Stimulated activated CD8-positive, alpha-beta memory T cell treated with anti-CD3 and anti-CD28 coated beads, Interleukin-4, amount 100 ng/mL, for 48 hours (primary cell): ENCODE measurements at places on chromosomes 3 and 15.

GRCh38 chr3:123447749-123448517, 957 bp downstream of the ADCY5 start:
- peak; percentile 68 for DNase-seq

DNA sequence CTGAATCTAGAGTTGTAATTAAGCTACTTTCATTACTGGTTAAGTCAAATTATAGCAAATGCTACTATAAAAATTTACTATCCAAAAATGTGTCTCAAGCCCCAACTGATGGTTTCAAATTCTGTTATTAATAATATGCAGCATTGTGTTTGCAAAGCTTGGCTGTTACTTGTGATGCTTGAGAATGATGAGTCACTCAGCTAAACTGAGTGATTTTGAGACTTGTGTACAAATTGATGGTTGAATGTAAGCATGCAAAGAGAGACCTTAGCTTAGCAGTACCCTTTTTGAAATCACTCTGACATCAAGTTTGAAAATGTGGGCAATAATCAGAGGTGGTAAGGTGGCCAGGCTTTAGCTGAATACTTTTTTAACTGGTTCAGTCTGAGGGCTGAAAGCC, 27.6 kb downstream of the OPA1 start:
- DNase-seq: no peak

- no peak for DNase-seq
Observed at GRCh38 chr3:175193815-175194518, 334.8 kb downstream of the NAALADL2 start.

- no peak for DNase-seq
Observed at GRCh38 chr3:66259566-66260255, 38.9 kb downstream of the SLC25A26 start.

- no peak for DNase-seq
Observed at GRCh38 chr3:177781686-177782161, 584.4 kb upstream of the TBL1XR1 start.

DNA sequence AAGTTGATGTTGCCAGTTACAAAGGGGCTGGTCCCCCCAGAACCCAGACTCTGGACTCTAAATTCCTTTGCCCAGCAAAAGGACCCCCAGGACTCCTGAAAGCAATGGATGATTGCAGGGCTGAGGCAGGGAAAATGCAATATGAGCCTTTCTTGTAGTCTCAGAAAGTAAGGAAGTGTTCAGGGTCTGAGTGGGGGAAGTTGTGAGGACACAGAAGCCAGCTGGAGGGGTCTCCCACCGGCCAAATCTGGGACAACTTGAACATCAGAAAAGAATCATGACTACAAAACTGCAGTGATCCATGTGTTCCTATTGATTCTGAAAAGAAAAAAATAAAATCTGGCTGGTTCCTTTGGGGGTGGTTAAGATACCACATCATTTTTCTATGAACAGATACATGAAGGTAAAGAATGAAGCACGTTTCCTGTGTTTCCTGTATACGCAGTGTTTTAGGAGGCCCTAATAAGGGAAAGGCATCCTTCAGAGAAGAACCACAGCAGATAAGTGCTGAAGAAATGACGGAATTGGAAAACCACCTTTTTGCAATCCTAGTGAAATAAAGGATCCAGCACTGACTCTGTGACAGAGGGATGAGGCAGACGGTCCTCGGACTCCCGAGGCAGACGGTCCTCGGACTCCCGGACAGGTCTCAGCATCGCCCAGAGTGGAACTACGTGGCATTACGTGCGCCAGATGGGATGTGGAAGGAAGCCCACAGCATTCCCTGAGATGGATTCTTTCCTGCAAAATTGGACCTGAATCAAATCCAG, 22.2 kb upstream of the GRIP2 start:
- no peak for DNase-seq

- DNase-seq: no peak
Observed at GRCh38 chr3:9072667-9073009, 109.4 kb upstream of the RAD18 start.

- no peak for DNase-seq
Observed at GRCh38 chr15:90501898-90502297, 27.8 kb upstream of the CRTC3 start.

DNA sequence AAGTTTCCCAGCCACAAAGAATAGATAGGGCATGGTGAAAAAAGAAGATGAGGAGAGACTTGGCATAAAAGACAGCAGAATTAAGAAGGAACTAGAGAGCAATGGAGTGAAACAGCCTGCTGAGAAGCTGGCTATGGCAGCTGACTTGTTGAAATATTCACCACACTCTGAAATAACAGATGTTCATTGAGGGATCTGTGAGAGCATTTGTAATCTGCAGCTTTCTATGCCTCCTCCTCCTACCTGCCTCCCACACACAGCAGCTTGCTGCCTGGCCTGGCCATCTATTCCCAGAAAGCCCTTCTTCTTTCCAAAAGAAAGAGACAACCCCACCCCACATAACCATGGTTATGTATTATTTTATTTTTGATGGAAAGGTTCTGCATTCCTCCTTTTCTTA, 303.9 kb downstream of the GAP43 start:
- DNase-seq: no peak

- DNase-seq: peak; percentile 35
Observed at GRCh38 chr3:66037330-66037985, 1.3 kb downstream of the MAGI1 start.

GRCh38 chr15:23687143-23687470, at the start of gene NDN:
TSS of gene NDN (minus strand) at chr15:23687305. CDS start at chr15:23687217, 88 bp downstream.
- DNase-seq: peak; percentile 31

DNA sequence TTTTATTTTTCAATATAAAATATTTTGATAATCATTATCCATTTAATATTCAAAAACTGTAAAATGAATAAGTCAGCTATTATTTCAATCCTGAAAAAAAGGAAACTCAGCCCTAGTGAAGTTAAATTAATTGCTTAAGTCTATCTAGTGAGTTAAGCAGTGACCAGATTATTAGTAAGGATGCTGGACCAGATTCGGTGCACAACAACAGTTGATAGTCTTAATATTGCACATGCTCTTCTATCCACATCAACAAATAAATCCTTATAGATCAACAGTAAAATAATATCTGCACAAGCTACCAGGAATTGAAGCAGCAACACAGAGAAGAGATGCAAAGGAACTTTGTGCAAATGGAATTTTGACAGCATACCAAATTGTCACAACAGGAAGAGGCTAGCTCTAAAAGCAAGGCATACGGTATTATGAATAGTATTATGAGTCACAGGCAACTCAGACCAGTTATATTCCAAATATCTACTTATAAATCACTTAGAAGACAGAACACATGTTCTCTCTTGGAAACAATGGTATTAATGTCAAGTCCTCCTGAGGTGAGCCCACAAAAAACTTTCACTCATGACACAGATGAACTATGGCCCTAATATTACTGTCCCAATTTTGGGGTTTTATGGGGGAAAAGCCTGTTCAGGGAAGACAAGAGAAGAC, 24.9 kb downstream of the VPS13C start:
- DNase-seq: no peak

DNA sequence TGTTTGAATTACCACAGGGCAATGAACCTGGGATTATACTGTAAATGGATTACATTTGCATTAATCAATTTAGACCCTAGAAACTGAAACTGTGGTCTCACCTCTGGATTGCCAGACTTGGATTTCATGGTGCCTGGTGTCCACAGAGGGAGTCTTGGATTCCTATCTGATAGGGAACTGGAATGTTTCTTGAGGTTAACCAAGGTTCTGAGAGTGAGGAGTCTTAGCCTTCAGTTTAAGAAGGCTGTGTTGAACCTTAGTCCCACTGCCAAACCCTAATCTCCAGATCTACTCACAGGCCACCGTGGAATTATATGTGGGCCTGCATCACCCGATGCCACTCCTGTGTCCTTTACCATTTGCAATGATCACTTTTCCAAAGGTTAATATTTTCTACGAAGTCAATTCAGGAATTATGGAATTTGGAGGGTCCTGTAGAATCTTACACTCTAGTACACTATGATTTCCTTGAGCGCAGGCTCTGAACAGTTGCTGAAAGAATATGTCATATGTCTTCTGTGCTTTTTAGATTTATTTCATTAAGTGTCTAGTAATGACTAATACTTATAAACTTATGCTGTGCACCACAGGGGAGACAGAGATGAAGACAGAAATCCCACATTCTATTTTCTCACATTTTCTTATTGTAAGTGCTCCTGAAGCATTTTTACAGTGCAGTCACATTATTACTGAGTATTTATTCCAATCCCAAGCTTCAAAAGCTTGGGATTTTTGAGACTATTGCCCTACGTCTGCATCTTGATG, 87.9 kb downstream of the EFL1 start:
- DNase-seq: no peak

DNA sequence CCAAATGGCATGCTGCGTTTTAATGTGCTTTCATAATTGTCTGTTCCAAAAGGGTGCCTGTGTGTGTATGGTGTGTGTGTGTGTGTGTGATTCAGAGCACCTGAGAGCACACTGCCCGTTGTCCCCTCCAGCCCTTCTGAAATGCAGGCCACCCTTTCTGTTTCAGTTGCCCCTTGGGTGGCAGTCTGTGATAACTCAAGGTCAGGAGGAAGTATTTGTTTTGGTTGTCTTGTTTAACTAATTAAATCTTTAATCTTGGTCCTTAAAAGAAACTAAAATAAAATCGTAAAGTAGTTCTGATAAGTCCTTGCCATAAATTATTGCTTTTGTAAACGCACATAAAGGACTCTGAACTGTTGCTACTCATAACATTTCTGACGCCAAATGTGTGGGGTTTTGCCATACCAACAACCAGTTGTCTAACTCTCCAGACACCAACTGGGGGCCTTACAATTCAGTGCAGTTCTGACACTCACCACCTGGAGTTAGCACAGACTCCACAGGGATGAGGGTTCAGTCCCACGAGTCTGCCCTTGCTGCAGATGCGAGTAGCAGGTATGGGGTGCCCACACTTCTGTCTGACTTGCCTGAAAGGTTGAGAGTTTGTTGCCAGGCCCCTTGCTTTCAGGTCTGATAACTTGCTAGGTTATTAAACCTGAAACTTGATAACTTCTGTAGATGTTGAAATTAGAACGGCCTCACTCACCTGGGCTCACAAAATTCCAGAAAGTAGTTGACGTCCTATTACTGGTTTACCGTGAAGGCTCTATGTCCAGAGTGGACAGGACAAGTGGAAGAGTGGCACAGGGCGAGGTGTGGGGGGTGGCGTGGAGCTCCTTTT, 157.3 kb downstream of the IGF1R start:
- DNase-seq: no peak

- peak; percentile 58 for DNase-seq
Observed at GRCh38 chr15:40054855-40055575, 16.0 kb upstream of the SRP14 start.

GRCh38 chr3:25854635-25855034, 64.7 kb downstream of the OXSM start:
- DNase-seq: no peak

- DNase-seq: no peak
Observed at GRCh38 chr15:96720251-96720650, 389.8 kb downstream of the NR2F2 start.

DNA sequence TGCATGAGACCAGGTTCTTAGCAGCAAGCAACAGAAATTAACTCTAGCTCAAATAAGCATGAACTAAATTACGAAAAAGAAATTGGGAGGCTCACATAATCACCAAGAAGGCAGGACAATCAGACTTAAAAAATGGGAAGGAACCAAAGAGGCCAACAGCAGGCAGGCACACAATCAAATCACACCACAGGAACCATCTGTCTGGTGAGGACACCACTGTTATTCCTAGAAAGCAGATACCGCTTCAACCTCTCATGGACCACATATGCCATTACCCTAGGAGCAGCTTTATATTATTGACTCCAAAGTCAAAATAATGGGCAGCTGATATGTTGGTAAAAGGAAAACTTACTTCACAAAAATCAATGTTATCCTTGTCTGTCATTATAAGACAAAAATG, 51.6 kb downstream of the SUCLG2 start:
- DNase-seq: no peak

DNA sequence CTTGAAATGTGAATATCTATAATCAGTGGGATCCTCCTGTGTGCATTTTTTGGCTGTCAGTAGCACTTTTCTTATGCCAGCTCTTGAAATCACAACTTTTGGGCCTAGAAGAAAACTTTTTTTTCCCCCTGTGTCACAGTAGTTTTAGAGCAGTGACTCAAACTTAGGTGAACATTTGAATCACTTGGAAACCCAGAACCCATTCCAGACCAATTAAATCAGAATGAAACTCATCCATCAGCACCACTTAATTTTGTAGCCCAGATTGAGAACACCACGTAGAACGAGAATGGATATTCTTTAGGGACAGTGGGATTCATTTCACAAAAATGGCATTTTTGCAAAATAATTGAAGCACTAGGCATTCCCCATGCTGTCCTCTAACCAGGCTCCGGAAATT, 224.8 kb upstream of the NANOGP8 start:
- no peak for DNase-seq

GRCh38 chr3:57946970-57947381, 61.2 kb upstream of the FLNB start:
- no peak for DNase-seq

DNA sequence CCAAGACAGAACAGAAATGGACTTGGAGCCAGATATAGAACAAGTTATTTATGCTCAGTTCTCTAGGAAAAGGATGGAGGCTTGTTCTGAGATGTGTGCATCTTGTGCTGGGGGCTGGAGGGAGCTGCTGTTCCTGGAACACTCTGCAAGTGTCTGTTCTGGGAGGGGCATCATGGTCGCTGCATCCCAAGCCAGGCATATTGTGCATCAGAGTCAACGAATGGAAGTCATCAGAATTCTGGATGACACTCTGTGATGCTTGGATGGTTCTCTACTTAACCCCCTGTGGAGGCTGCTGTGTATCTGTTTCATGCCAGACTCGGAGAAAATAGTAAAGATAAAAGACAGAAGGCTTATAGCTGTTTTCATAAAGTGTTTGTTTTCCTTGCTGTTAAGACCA, 34.7 kb downstream of the RPL22L1 start:
- DNase-seq: no peak

DNA sequence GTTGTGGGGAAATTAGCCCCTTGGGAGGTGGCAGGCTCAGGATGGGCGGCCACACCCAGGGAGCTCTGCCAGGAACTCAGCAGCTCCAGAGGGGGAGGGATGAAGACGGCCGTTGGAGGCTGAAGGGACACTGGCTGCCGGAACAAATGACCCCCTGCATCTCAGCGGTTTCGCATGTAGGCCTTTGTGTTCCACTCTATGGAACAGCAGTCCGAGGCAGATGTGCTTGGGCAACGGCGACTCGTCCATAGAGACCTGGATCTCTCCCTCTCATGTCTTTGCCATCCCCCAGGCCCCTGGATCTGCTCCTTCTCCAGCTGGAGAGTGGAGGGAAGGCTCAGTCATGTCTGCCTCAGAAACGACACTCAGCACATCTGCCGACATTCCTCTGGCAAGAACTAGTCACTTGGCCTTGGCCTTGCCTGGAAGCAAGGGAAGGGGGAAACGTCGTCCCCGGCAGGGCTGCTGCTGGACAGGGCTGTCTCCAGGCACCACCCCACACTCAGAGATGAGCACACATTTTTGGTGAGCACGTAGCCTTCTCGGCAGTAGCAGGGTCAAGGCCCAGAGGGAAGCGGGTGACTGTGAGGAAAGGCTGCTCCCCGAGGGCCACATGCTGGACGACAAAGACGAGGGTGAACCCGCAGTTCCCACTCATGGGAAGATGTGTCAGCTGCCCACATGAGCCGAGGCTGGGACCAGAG, 83.8 kb downstream of the ASB7 start:
- DNase-seq: no peak

- no peak for DNase-seq
Observed at GRCh38 chr3:111695636-111696117, 100.5 kb upstream of the ZBED2 start.
